ENCODE measurements at places on chromosomes 16 and 17.
A peak's percentile ranks its signal among the peaks of the same experiment; 100 is the strongest.

DNA sequence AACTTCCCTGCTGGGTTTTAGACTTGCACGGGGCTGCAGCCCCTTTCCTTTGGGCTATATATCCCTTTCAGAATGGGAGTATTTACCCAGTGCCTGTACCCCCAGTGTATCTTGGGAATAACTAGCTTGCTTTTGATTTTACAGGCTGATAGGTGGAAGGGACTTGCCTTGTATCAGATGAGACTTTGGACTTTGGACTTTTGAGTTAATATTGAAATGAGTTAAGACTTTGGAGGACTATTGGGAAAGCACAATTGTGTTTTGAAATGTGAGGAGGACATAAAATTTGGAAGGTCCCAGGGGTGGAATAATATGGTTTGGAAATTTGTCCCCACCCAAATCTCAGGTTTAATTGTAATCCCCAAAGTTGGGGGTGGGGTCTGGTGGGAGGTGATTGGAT, 393.8 kb upstream of the KIF2B start:
- DNase-seq = no peak

- DNase-seq = no peak
Observed at GRCh38 chr17:55822028-55822427, 71.2 kb downstream of the PCTP start.

DNA sequence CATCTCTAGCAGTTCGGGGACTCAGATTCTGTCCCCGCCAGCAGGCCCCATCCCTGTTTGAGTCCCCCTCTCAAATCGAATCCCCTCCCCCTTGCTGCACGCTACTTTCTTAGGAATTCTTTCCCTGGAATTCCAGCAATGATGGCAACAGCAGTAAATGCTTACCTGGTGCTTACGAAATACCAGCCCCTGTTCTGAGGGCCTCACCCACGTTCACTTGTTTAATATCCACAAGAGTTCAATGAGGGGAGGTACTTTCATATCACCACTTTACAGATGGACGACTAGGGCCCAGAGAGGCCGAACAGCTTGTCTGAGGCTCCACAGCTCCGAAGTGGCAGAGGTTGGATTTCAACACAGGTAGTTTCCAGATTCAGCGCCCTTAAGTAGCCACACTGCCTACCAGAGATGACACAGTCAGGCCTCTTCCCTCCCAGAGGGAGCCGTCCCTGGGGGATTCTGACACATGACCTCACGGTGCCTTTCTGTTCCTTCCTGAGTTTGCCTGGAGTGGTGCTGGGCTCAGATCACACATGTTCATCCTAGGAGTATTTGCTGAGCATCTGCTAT, 120.7 kb upstream of the GSE1 start:
- DNase-seq = no peak

- DNase-seq = no peak
Observed at GRCh38 chr17:8609910-8610309, 20.6 kb downstream of the MYH10 start.

DNA sequence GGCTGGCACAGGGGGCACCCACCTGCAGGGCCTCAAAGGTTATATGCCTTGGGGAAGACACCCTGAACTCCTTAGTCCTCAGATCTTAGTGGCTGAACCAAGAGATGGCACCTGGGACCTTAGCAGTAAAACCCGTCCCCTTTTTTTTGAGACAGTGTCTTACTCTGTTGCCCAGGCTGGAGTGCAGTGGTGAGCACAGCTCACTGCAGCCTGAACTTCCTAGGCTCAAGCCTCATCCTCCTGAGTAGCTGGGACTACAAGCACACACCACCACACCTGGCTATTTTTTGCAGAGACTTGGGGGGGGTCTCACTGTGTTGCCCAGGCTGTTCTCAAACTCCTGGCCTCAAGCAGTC, 237.2 kb downstream of the MRTFB start:
- no peak for DNase-seq

GRCh38 chr17:67994817-67995569, 1.3 kb downstream of the C17orf58 start:
- peak; percentile 85 for DNase-seq

DNA sequence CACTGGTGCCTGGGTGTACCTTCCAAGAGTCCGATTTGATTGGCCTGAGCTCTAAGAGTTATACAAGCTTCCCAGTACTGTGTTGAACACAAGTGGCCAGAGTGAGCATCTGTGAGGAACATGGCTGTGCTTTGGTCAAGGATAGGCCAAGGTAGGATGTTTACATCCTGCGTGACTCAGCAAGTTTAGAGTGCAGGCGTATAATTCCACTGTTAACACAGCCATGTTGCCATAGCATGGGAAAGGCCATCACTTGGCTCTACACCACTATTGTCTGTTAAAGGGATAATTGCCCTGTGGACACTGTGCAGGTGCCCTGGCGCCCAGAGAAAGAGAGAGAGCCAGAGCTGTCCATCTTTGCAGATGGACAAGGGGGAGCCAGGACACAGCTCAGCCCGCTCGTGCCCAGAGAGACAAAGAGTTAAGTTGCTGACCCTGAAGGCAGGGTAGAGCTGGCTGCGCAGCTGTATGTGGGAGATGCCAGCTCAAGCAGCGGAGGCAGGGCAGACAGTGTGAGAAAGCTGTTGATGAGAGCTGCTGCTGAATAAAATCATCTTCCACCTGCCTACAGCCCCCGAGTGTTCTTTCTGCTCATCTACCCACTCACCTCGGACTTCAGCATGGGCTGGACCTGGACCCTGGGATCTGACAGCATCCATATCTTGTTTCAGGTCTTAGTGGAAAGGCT, 11.7 kb downstream of the CFAP52 start:
- no peak for DNase-seq

GRCh38 chr16:75761108-75761507, 34.8 kb upstream of the CPHXL start:
- peak; percentile 32 for DNase-seq

Measured in EH (cell line).